ENCODE measurements at places on chromosomes 6 and 20.

DNA sequence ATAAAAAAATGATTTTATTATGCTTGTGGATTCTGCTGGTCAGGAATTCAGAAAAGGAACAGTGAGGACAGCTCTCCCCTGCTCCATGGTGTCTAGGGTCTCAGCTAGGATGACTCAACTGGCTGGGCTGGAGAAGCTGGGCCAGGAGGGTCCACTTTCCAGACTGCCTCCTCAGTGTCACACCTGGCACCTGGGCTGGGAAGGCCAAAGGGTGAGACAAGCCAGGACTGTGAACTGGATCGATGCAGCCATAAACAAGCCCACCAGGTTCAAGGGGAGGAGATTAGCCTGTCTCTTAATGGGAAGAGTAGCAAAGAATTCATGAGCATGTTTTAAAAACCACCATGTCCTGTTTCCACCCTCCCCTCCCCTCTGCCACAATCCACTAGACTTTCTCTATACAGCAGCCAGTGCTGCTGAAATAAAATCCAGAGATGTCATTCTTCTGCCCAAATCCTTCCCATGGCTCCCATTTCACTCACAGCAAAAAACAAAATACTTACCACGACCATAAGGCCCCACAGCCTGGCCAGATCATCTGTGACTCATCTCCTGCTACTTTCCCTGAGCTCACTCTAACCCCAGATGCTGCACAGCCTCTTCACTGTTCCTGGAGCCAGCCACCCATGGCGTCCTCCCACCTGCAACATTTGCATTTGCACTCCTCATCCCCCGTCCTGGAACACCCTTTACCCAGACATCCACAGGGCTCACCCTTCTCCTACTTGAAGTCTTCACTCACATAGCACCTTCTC is 13.8 kb downstream of the SPTLC3 start:
- peak; percentile 36 for DNase-seq

GRCh38 chr6:13327691-13328075 is 654 bp downstream of the TBC1D7 start:
- DNase-seq, result no peak

DNA sequence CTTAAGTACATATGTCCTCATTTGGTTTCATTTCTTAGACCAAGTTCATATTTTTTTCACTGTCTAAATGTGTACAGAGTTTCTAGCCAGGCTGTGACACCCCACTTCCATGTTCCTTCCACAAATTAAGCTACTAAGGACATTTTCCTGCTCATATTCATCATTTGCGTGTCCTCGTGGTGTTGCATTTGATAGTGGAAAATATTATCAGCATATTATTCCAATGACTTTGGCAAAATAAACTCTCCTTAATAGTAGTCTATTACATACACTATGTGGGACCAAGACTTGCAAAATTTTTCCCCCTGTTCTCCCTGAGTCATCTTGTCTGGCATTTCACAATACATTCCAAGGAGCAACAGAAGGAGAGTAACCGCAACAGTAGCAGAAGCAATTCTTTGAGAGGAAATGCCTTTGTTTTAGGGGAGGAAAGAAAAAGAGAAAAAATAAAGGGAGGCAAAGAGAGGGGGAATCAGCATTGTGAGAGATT is 599.2 kb downstream of the COL12A1 start:
- DNase-seq, result peak; percentile 98

GRCh38 chr6:101266063-101266462 is 127.4 kb upstream of the GRIK2 start:
- no peak for DNase-seq

GRCh38 chr20:35271904-35272303 is 6.0 kb downstream of the MMP24OS start:
- DNase-seq, result peak; percentile 78

DNA sequence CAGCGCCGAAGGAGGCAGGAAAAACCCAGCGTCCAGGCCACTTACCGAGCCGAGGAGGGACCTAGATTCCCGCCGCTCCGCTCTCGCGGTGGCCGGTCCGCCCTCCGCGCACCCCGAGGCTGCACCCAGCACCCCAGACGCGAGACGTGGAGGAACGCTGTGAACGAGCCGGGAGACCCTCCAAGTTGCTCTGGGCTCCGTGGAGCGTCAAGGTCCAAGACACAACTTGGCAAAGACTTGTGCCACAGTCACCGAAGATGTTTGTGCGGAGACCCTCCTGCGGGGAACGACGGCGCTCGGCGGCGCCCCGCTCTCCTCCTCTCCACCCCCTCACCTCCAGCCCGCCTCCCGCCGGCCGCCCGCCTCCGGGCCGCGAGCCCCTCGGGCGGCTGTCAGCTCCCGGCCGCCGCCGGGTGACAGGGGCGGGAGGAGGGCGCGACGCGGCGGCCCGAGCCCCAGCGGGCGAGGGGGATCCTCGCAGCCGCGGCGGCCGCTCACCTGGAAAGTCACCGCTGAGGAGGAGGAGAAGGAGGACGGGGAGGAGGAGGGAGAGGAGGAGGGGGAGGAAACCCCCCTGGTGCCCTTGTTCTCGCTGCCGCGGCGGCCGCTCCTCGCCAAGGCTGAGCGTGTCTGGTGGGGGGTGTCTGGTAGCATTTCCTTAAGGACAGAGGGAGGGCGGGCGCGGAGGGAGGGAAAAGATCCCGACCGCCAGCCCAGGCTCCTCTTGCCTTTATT is 637 bp upstream of the HIVEP2 start:
- no peak for DNase-seq

DNA sequence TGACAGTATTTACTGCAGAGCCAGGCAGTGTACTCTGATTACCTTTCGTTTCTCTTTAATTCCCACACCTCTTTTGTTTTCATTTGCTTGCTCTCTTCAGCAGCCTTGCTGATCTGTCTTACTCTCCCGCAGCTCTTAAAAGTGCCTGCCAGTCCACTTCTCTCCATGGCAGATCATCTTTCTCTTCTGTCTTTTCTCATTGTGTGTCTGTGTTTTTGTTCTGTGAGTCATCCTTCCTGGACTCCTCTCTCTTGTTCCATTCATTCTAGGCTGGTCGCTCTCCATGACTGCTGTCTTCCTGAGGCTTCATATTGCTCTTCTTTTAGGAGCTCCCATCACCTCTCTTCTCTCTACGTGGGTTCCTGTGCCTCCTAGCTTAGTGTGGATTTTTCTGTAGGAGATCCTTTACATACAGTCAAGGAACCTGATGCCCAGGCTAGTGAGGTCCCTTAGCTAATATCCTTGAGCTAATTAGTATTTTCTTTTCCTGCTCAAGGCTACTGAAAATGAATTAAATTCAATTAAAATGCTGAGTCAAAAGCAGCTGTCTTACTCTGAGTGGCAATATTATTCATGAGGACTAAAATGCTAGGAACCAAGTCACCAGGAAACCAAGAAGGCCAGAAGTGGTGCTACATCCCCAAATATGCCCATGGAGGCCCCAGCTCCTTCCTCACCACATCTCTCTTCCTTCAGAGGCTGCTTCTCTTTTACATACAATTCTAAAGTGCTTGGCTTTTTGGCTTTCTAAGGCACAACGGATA is 86.1 kb downstream of the SLX4IP start:
- DNase-seq, result peak; percentile 91

DNA sequence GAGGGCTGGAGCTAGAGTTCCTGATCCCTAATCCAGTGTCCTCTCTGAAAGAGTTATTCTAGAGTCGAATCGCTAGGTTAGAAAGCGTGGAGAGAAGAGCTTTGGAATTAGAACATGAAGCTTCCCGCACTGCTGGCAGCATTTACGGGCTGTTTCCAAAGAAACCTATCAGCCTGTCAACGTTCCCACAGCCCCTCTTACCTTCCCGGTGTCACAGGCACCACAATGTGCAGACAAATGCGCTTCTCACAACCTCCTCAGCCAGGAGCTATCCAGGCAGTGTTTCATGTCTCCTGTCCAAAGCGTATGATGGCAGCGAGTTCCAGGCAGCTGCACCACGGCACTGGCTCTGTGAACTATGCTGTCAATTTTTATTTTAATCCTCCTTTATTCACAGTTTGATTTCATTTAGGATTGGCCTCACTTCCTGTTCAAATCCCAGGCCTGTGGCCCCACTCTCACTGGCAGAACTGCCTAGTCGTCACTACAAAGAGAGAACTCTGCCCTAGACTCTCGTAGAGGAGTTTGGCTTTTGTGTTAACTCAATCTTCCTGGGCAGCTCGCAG is 322.8 kb upstream of the SOX4 start:
- DNase-seq, result no peak

GRCh38 chr20:11117808-11118528 is 444.2 kb upstream of the JAG1 start:
- peak; percentile 82 for DNase-seq

DNA sequence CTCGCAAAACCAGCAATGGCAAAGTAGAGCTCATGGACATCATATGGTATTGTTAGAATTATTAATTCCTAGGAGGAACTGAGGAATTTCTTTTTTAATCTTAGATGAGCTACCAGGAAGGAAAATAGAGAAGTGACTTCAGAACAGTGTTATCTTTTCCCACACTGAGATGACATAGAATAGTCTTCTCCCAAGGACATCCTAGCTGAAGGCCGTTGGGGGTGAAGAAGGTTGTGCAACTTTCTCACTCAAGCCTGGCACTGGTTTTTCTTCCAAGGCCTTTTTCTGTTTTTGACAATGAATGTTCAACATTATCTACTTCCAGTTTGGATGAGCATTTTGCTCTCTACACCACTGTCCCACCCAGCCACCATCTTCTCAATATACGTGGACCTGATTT is 35.8 kb upstream of the MAS1 start:
- no peak for DNase-seq

GRCh38 chr6:100892693-100893092 is 11.6 kb upstream of the ASCC3 start:
- DNase-seq, result no peak

GRCh38 chr6:22801831-22802230 is 232.5 kb downstream of the HDGFL1 start:
- DNase-seq, result peak; percentile 13

DNA sequence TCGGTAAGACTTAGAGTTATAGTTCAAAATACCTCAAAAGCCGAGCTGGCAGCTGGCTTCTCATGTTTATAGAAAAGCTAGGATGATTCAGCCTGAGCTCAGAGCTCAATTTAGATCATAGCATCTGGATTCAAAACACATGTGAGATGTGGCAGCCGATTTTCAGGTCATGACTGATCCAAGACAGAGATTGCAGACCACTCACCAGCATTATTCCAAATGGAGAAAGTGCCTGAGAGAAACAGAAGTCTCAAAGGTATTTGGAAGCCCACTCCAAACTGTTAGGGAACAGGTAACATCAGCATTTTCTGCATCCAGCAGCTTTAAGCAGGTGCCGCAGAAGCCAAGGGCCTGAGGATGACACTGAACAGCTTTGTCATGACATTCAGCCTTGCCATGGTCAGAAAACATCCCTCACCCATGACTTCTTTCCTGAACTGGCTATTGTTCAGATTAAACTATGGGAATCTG is 102.2 kb downstream of the BACH2 start:
- DNase-seq, result peak; percentile 93

GRCh38 chr6:38714239-38715015 is 684 bp upstream of the DNAH8 start:
- no peak for DNase-seq

GRCh38 chr6:18400831-18401446 is 13.8 kb downstream of the RNF144B start:
- DNase-seq, result peak; percentile 76

GRCh38 chr6:24031496-24031895 is 94.5 kb upstream of the NRSN1 start:
- no peak for DNase-seq

DNA sequence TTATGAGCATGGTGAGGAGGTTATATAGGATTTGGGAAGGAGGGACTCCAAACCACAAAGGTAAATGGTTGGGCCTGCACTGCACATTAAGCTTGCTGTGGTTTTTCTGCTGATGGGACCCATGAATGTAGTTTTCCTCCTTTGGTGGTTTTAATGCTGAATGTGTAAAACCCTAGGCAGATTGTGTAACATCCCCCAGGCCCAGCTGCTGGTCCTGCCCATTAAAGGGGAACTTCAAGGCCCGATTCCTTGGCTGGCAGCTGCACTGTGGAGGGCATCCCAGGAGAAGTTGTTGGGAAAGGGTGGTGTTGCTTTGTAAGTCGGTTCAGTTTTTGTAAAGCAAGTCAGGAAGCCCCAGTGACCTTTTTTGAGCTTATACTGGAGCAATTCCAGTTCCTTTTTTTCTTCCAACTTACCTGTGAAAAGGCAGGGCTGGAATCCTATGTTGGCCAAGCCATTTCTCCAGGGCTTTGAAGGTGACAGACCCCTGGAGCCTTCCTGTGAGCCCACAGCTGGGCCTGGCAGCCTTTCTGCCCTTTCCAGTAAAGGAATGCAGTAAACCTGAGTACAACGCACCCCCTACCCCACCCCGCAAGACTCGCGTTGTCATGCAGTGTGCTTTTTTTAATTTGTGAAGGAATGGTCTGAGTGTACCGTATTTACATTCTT is 43.1 kb upstream of the NAA20 start:
- DNase-seq, result peak; percentile 83

DNA sequence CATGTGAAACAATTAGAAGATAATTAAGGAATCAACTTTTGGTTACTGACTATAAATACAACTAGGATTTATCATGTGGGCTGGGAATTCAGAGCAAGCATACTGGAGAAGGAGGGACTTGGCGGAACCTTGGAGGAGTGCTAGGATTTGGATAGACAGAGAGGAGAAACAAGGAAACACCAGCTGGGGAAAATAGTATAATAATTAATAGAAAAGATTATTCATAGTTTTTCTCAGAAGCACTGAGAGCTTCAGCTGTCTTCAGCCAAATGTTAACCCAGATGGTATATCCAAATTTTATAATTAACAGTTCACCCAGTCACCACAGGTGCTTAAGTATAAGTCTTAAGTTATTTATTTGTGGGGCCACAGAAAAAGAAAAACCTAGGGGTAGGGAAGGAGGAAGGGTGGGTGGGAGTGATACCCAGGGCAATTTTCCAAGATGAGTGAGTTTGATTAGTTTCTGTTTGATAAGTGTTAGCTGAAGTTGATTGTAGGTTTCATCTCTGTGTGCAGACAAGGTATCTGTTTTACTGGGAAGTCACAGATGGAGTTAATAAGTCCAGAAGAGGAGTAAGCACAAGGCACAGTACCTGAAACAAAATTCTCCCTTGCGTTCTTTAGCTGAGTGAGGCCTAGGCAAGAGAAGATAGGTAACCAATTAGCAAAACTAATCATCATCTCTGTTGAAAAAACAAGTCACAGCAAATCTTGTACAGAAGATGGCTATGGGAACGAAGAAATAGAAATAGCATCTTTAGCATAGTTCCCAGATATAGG is 175.5 kb downstream of the TFAP2B start:
- no peak for DNase-seq

- peak; percentile 37 for DNase-seq
Measured at GRCh38 chr6:112881828-112882780, 535.0 kb downstream of the RFPL4B start.

- DNase-seq, result peak; percentile 79
Measured at GRCh38 chr6:163956571-163957407, 542.3 kb downstream of the QKI start.

GRCh38 chr20:32509639-32510066 is 75.5 kb downstream of the NOL4L start:
- peak; percentile 27 for DNase-seq

DNA sequence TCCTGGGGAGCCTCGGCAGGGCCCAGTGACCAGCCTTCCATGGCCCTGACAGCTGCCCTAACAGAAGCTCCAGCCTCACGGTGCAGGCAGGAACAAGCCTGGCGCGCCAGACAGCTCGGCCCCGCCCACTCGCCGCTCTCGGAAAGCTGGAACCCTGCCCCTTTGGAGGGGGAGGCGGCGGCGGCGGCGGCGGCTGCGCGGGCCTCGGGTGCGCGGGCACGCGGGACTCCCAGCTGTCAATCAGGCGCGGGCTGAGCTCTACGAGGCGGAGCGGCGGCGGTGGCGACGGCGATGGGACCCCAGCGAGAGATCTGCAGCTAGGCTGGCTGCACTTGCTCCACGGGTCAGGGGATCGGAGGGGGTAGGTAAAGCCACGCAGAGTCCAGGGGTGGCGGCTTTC is at the start of gene NRSN1:
Gene NRSN1 (plus strand): TSS at position 236 of the 400 bp plus-strand sequence. CDS start 8,113 bp downstream, outside the sequence.
- DNase-seq, result no peak
